Effector CD4-positive, alpha-beta T cell (primary cell): ENCODE measurements at places on chromosomes 6 and 20.
A peak's percentile ranks its signal among the peaks of the same experiment; 100 is the strongest.

DNA sequence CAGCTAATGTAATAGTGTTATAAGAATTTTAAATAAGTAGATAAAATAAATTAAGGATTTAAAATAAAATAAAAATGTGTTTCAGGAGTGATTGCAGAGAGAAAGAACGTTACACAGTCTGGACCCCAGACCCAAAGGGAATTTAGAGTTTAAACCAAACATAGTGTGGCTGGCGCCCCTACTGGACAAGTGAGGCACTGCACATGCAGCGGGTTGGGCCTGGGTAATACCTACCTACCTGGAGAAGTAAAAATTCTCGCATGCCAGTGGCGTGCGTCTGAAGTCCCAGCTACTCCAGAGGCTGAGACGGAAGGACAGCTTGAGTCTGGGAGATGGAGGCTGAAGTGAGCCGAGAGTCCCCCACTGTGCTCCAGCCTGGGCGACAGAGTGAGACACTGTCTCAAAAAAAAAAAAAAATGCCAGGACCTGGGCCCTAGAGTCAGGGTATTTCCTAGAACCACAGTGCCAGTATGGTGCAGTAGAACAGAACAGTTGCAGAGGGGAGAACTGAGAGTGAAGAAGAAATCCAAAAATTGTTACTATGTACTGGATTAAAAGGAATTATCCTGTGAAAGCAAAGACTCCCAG, 71.4 kb upstream of the TCF21 start:
- peak; percentile 12 for DNase-seq

- no peak for DNase-seq
Observed at GRCh38 chr20:56160956-56161355, 87.6 kb upstream of the MC3R start.

DNA sequence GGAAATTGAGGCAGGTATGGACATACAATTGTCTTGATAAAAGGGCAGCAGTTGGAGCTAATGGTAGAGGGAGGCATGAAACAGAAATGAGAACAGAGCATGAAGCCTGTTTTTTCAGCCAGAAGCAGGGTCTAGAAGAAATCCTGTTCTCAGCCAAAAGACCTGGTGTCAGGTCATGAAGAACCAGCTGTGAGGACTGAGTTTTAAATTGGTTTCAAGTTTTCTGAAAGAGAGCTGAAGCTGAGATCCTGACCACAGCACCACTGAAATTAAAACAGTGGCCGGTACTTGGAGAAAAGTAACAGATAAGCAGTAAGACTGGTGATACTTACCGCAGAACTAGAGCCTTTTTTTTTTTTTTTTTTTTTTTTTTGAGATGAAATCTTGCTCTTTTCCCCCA, 283.8 kb upstream of the BMP2 start:
- DNase-seq: no peak

DNA sequence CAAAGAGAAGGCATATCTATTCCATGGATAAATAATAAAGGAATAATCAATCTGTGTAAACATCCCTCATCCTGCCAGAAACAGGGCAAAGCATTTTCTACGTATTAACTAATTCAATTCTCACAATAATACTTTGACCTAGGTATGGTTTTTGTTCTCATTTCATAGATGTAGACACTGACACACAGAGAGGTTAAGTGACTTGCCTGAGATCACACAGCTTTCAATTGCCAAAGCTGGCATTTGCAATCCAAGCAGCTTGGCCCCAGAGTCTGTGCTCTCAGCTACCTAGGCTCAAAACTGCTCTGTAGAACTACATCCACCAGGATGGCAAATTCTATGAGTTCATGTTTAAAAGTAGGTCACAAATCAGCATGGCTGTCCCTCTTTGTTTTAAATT, 124.9 kb downstream of the BMP7 start:
- DNase-seq: no peak
